Activated T-helper 1 cell treated with anti-CD3 and anti-CD28 coated beads, Interleukin-2, amount 50 U/mL, for 16 hours (primary cell): ENCODE measurements at places on chromosomes 6 and 20.

DNA sequence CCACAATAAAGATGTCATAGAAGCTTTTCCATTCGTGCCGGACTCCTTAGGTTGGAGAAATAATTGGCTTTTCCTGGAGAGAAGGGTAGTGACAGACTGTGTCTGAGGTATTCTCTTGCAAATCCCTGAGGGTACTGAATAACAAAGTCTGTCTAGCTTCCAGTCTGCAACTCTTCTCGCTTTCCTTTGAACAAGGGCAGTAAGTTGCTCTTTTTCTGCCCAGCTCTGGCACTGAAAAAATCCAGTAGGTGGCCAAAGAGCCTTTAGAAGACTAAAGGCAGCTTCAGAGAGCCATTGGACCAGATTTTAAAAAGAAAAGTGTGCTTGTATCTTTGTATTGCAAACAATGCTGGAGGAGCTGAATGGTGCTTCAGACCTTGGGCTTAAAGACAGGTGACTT, 20.7 kb upstream of the RREB1 start:
- no peak for DNase-seq

- DNase-seq: no peak
Measured at GRCh38 chr6:27977387-27977786, 20.3 kb downstream of the OR2B6 start.

DNA sequence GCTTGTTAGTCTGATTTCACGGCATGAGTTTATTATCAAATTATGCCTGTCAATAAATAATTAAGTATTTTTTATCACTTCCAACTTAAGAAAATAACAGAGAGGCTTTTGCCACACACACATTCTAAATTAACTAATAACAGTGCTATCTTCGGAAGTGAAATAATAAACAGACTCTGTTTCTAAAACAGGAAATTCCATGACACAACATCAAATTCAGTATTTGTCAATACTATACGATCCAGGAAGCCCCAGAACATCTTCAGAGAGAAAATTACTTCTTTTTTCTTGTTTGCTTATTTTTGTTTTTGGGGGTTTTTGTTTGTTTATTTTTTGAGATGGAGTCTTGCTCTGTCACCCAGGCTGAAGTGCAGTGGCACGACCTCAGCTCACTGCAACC, 150.7 kb upstream of the PRDM1 start:
- DNase-seq: no peak

DNA sequence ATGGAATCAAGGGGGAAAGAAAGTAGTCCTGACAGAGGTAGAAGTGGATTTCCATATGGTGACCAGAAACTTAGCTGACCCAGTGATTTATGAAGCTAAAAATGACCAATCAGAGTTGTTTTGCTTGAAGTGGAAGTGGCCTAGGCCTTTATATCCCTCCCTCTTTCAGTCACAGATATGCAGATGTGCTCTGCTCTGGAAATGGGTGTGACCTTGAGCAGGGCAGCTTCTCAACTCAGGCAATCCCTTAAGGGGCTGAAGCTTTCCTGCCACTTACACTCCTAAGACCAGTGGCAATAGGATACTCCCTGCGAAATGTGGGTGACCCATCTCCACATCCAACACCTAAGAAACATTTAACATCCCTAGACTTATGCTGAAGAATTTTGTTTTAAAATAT, 256.6 kb downstream of the EYS start:
- no peak for DNase-seq

DNA sequence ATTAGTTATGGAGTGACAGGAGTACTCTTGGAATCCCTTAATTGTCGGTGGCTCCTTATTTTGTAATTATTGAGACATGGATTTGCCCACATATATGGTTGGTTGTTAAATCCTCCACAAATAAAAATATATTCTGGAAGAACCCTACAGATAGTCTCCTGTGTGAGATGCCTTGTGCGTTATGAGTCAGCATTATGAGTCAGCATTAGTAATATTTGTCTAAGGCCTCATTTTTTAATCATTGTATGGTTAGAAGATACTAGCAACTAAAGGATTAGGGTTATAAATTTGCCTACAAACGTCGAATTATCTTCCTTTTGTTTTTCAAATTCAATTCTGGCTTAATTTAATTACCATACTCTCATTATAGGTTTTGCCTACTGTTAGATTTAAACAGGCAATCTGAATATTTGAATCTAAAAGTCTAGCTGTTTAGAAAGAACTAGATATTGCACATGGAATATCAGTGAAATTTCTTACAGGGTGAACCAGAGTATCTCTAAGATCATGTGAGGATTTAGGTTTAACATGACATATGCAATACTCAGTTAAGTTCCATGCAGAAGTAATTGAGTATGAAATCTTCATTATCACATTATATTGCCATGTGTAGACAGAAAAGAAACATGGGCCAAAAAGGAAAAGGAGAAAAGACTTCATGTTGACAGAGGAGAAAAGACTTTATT, 5.9 kb downstream of the C6orf58 start:
- DNase-seq: no peak

DNA sequence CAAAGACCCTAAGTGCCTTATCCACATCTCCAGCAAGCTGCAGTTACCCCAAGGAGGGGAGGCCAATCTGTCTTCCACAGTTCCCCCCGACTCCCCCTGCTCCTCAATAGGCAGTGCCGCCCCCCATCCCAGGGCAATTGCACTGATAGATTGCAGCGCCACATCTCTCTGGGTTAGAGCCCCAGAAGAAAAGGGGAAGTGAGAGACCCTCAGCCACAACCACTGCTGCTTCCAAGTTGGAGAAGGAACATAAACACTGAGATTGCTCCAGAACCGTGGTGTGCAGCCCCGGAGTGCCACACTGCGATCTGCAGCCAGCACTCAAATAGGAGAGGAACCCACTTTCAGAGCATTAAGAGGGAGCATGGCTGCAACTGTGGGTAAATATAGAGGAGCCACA, 101.5 kb downstream of the RWDD2A start:
- DNase-seq: no peak

DNA sequence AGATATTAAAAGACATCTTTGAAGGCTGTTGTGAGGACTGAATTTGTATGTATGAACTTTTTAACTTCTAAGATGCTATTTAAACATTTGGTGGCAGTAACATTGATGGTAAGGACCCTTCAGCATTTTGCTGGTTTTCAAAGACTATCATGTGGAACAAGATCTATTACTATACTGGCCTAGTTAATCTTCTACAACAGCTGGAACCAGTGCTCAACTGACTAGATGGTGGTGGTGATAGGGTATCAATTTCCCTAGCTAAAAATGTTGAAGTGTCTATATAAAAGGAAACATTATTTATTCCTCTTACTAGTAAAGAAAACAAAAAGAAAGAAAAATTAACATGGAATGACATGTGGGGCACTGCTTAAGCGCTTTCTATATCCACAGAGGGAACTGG, 195.7 kb downstream of the TASP1 start:
- no peak for DNase-seq

- DNase-seq: no peak
Measured at GRCh38 chr6:42352856-42353564, 98.7 kb downstream of the TRERF1 start.

DNA sequence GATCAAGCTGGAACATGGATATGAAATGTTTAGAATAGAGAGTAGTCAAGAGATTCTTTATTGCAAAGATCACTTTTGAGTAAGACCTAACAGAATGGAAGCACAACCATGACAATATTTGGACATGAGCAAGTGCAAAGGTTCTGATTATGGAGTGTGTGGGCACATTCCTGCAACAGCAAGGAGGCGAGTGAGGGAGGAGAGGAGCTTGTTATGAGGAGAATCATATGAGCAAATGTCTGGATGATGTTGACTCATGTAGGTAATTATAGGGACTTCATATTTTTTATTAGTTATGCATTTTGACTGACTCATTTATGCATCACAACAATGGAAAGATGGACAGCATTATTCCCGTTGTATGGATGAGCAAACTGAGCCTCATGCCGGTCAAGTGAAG, 100.8 kb upstream of the SLC35B3 start:
- DNase-seq: no peak

DNA sequence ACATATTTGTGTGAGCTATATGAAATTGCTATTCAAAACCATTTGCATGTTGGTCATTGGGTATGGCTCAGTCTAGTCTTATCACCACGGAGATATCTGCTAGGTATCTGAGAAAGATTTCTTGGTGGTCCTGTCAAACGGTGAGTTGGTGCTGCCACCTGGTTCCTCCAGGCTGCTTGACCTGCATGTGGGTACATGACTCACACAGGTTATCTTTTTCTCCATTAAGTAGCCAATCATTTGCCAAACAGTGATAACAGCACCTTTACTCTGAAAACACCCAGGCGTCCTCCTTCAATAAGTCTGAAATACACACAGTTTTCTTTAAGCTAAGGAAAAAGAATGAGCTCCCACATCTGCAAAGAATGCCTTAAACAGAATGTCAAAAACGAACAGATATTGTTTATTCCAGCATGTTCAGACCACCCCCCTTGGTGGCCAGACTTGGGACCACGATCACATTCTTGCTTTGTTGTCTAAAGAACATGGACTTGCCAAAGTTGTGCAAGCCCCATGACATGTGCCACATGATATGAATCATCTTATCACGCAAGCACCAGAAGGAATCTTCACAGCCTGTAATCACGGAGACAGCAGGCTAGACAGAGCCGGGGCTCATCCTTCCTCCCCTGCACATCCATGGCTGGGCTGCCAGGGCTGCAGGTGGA, 200.7 kb upstream of the THBS2 start:
- no peak for DNase-seq

- no peak for DNase-seq
Measured at GRCh38 chr6:26033085-26033940, 53.9 kb upstream of the HFE start.

DNA sequence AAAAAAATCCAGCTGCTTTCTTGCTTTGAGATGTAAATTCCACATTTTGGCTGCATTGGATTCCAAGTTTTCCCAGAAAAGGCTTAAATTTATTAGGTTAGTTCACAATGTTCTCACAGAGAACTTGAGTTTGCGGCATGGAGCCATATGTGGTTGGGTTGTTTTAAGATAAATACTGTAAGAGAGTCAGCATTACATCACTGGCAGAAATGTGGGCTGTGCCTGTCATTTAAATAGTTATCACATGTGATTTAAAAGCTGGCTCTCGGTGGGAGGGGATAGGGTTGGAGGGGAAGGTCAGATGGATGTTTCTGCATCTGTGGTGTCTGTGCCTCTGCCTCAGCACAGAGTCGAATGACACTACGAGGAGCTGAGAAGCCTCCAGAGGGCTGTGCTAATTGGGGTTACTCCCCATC, 73.8 kb upstream of the SCP2D1 start:
- no peak for DNase-seq
